ENCODE measurements at places on chromosomes 1 and 21.

DNA sequence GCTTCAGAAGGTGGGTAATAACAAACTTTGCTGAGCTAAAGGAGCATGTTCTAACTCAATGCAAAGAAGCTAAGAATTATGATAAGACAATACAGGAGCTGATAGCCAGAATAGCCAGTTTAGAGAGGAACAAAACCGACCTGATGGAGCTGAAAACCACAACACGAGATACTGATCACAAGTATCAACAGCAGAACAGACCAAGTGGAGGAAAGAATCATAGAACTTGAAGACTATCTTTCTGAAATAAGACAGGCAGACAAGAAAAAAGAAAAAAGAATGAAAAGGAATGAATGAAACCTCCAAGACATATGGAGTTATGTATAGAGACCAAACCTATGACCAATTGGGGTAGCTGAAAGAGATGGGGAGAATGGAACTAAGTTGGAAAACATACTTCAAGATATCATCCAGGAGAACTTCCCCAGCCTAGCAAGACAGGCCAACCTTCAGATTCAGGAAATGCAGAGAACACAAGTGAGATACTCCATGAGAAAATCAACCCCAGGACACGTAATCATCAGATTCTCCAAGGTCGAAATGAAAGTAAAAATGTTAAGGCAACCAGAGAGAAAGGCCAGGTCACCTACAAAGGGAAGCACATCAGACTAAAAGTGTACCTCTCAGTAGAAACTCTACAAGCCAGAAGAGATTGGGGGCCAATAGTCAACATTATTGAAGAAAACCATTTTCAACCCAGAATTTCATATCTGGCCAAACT lies 20.5 kb downstream of the CD84 start:
- DNase-seq = no peak

DNA sequence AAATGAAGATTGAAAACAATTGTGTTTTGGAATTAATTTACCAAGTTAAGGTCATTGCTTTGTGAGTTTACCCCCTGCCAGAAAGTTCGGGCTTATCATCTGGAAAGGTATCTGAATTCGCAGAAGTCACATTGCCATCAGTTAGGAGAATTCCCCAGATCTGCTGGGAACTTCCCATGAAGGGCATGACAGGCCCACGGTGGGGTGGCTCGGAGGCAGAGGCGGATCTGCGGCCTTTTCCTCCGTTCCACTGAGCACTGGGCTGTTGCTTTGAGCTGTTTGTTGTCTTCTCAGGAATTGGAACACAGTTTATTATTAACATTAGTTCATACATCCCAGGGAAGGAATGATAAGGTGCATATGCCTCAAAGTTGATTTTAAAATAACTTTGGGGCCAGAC lies 320.0 kb downstream of the CAMTA1 start:
- DNase-seq = no peak

DNA sequence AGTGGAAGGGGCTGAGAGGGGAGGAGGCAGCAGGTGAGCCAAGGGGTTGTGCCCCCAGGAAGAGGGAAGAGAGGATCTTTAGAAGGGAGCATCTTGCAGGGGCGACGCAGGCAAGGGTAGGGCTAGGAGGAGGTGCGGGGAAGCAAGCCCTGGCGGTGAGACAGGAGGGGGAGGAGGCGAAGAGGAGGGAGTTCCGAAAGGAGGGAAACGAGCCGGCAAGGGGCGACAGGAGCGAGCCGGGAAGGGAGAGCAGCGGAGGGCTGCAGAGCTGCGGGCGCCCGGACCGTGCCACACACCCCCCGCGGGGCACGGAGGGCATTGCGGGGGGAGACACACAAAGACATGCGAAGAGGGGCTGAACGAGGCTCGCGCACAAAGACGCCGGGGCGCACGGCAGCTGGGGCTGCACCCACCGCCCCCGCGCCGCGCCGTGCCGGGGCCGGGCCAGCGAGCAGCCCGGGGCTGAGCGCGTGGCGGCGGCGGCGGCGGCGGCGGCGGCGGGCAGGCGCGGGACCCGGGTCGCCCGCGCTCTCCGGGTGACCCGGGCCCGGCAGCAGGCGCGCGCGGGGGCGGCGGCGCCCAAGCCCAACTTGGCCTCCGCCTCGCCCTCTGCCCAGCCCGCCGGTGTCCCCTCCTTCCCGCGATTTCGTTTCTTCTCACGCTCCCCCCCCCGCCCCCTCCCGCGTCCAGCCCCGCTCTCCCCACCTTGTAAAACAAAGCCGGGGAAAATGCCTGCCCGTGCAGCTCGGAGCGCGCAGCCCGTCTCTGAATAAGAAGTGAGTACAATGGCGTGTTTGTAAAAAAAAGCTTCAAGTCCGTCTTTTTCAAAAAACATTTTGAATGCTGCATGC lies at the start of gene KCNK2:
KCNK2 (plus strand) TSS at position 206 of the 851 bp plus-strand sequence. CDS start 649 bp downstream, outside the sequence.
- no peak for DNase-seq

DNA sequence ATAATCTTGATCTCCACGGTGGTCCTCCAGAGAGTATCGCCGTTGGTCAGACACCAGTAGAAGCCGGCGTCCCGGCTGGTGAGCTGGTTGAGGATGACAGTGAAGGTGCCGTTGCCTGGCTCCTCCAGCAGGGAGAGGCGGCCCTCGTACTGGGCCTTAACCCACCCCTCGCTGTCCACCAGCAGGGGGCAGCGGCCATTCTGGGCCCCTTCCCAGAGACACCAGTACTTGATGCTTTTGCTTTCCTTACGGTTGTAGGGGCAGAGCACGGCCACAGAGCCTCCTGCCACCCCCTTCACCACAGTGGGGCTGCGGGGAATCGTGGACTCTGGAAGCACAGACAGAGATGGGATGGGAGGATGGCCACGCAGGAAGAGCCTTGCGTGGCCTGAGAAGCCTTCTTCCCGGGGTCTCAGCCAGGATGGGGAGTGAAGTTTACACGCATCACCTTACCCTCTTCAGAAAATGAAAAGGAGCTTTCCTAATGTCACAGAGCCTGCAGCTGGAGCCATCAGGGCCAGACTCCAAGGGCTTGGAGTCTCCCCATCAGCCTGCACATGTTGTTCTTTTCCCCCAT lies 10.7 kb downstream of the PIGR start:
- no peak for DNase-seq

- DNase-seq = no peak
Measured at GRCh38 chr1:217333939-217334338, 297.0 kb downstream of the GPATCH2 start.

DNA sequence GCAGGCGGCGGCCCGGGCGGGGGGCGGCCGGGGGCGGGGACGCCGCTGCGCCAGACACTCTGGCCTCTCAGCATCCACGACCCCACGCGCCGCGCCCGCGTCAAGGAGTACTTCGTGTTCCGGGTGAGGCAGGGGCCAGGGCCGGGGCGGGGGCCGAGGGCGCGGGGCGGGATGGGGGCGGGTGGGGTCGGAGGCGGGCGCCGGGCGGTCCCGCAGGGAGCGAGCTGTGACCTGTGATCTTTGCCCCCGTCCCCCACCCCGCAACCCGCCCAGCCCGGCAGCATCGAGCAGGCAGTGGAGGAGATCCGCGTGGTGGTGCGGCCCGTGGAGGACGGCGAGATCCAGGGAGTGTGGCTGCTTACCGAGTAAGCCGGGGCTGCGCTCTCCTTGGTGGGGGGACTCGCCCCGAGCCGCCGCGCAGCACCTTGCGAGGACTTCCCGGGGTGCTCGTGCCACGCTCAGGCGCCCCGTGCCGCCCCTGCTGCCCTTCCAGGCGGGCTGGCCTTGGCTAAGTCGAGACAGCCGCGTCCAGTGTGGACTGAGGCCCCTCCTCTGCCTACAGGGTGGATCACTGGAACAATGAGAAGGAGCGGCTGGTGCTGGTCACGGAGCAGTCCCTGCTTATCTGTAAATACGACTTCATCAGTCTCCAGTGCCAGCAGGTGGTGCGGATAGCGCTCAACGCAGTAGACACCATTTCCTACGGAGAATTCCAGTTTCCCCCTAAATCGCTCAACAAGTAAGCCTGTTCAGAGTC lies 514 bp downstream of the TPRG1L start:
- DNase-seq = no peak

DNA sequence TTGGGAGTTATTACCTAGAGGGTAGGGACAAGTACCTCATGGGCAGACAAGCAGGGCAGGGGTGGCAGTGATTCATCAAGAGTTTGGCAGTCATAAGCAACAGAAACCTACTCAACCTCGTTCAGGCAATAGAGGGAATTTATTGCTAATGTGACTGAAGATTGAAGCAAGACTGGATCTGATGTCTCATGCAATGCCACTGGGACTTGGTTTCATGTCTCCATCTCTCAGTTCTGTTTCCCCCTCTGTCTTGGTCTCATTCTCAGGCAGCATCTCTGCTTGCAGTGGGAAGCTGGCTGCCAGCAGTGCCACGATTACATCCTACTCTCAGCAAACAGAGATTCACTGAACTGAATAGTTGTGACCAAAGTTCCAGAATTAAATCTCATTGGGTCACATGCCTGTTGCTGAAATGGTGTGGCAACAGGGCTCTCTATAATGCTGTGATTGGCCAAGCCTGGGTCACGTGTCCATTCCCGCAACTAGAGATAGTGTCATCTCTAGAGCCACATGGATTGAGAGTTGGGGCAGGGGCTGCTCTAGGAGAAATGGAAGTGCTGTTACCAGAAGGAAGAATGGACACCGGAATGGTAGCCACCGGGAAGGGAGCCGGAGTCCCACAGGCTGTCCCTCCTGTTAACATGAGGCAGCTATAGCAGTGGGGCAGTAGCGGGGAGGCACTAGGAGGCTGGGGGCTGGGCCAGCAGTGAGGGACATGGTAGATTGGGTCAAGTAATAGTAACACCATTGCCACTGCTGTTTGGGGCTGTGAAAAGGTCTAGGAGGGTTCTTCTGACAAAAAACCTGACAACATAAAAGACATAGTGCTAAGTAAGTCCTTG lies 3.9 kb upstream of the CDC42 start:
- no peak for DNase-seq

DNA sequence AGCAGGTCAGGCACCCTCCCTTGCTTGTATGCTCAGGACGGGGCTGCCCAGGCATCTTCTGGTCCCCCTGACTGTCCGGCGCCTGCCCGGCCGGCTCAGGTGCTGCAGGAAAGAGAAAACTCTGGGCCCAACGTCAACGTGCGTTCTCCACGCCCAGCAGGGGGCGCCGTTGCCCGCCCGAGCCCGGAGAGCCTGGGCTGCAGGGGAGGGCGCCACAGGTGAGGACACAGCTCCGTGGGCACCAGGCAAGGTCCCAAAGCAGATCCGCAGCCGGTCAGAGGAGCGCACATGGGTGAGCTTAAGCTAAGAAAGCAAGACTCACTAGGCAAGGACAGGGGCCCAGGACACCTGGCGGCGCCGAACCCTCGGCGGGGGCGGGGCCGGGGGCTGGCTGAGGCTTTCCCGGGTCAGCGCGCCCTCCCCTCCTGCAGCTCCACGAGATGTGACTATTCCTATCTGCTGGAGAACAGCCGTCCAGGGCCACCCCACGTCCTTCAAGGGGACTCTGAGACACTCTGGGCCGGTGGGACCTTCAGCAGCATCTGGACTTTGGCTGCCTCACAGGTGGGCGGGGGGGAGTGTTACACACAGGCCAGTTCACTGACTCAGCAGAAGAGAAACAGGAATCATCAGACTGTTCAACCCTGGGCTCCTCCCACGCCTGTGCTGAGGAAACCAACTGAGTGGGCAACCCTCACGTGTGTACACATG lies 29.3 kb downstream of the KRTAP10-1 start:
- no peak for DNase-seq

DNA sequence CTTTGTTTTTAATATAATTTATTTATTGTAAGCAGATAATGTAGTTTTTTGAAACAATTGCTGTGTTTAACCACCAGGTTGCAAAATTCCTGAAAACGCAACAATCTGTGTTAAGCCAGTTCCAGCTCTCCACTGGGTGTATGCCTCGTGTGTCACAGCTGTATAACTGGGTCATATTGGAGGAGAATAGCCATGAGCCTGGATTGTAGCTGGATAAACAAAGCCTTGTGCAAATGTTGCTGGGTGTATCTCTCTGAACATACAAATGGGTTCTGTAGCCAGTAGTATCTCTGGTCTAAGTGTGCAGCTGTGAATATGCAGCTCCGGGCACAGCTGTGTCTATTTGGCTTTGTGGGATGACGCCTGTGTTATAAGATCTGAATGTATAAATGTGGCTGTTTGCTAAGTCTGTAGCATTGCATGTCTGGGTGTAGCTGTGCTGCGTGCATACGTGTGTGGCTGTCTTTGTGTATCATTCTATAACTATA lies 2.8 kb downstream of the TCEA3 start:
- no peak for DNase-seq

- DNase-seq = no peak
Measured at GRCh38 chr1:230849451-230850224, 18.7 kb downstream of the C1orf198 start.

DNA sequence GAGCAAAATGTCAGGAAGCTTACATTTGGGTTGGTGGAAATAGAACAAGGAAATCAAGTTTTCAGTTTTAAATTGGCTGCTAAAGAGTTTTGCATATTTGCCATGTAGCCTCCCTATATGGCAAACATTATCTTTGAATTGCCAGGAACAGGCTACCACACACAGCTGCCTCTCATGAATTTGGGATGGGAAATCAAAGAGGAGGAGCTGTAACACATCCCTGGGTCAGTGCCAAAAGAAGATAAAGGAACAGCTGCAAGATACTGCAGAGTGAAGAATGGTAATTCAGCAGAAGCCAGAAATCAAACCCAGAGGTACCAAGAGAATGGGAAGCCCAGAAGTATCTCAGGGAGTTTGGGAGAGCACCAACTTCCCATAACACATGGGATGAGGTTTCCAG lies 18.6 kb upstream of the RASAL2 start:
- no peak for DNase-seq

- DNase-seq = no peak
Measured at GRCh38 chr1:66624412-66625060, 90.6 kb downstream of the SGIP1 start.

DNA sequence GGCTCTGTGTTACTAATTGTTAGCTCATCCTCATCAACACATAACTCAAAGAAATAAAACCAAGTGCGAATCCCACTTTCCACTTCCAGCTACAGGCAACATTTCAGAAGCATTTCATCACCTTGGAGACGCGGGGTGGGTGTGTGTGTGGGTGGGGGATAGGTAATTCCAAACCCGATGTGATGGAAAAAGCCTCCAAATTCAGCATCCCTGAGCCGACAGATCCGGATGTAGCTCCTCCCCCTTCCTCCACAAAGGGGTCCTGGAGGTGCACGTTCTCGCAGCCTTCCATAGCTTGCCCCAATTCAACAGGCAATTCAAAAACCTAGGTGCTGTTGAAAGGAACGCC lies 486 bp downstream of the HSPA13 start:
- DNase-seq = no peak

DNA sequence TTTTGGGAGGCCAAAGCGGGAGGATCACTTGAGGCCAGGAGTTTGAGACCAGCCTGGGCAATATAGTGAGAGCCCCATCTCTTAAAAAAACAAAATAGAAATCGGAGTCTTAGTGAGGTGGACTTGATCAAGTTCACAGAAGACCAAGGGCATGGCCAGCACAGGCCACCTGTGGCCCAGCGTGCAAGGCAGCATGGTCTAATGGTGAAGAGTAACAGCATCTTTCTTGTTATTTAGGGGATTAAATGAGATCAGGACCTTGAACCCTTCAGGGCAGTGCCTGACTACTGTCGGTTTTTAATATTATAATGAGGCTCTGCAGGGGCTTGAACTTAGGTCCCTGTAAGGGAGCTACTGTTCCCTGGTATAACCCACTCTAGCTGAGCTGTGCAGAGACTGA lies 38.5 kb downstream of the EIF2D start:
- DNase-seq = no peak
